ENCODE measurements at places on chromosomes 2 and 18. TPM values are rescaled to one million over a fixed set of nuclear protein-coding genes. Genes with fewer than 3 reads are reported as not detected.

DNA sequence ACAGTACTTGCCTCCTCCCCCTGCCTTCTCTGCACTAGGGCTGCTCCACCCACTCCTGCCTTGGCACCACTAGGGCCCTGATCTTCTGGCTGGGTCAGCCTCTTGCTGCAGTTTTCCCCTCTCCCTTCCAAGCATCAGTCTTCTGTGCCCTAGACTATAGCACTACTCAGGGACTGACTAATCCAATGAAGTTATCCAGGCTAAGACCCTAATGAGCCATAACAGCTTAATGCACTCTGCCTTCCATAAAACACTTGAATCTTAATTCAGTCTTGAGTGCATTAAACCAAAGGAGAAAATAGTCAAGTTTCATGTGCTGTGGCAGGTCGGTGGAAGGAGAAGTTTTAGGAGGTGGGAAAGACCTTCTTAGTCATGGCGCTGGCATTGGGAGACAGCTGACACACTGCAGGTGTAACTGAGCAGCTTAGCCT, 95.7 kb downstream of the BIN1 start:
- no peak for DNase-seq

DNA sequence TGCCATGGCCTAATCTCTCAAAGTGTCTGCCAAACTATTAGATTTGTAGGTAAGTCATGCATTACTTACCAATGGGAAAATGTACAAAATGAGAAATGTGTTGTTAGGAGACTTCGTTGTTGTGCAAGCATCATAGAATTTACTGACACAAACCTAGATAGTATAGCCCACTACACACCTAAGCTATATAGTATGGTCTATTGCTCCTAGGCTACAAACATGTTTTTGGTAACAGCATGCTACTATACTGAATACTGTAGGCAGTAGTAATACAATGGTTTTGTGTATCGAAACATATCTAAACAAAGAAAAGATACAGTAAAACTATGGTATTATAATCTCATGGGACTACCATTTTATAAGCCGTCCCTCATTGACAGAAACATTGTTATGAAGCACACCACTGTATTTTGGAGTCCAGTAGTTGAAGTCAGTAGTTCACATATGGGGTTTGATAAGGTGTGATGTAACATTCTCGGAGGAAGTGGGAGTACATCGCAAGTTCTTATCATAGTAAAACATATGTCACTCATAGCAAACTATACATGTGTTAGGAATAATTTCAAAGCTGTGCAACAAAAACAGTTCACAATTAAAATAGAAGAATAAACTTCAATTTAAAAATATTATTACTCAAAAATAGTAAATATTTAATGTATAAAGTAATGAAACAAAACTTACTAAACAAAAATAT, 12.0 kb upstream of the GTF2A1L start:
- DNase-seq: no peak

GRCh38 chr2:67824186-67824585, 238.6 kb downstream of the C1D start:
- no peak for DNase-seq

GRCh38 chr2:113977660-113978523, 88.0 kb downstream of the ACTR3 start:
- no peak for DNase-seq

The ESPNL gene
- 6.8 TPM for total RNA-seq

DNA sequence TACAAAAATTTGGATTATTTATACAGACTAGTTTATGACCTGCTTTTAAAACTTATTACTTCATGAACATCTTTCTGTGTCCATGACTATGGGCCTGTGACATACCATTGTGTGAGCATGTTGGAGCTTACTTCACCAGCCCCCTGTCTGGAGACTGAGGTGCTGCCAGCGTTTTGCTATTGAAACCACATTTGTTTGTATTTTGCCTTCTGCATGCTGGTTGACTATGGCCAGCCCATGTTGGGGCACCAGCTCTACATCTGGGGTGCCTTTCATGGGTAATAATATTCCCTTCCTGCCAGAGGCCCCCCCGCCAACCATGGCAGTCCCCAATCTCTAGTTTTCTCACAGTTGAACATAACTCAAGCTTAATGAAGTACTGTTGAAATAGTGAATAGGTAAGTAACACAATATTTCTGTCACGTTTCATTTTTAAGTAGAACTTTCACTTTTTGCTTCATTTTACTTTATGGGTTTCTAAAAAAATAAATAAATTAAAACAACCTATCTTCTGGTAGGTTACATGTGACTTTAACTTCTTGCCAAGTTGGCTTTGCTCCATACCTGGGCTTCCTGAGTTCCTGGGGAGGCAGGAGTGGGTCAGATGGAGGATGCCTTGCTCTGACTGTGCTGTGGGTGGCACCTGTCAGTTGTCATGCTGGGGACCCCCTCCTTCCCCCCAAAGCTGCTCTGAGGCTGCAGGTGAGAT, 63.9 kb downstream of the DGKD start:
- DNase-seq: no peak

The MPP4 gene
- 7.4 TPM for total RNA-seq

- no peak for DNase-seq
These were observed 14.5 kb downstream of the IL1R2 start for GRCh38 chr2:102005989-102006885.

DNA sequence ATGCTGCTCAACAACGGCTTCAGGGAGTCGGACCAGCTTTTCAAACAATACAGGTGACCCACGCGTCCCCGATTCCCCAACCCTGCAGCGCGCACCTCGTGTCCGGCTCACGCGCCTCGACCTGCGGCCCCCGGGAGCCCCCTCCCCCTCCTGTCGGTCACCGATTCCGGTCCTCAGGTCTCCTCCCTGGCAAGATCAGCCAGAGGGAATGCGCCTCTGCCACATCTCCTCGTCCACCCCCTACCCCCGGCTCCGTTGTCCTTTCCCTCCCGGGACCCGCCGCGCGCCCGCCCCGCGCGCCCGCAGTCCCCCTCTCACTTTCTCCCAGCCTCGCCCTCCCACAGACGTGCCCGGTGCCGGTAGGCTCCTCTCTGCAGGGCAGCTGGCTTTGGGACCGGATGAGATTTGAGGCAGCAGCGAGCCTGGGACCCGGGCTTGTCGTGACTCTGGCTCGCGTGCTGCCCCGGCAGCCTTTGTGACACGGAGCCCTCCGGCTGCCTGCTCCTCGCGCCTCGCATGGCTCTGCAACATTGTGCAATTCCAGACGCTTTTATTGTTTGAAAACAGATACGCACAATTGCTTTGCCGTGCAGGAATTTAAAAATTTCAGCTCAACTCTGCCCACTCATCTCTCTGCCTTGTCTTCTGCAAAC, 558 bp downstream of the TTC39C start:
- peak; percentile 44 for DNase-seq

DNA sequence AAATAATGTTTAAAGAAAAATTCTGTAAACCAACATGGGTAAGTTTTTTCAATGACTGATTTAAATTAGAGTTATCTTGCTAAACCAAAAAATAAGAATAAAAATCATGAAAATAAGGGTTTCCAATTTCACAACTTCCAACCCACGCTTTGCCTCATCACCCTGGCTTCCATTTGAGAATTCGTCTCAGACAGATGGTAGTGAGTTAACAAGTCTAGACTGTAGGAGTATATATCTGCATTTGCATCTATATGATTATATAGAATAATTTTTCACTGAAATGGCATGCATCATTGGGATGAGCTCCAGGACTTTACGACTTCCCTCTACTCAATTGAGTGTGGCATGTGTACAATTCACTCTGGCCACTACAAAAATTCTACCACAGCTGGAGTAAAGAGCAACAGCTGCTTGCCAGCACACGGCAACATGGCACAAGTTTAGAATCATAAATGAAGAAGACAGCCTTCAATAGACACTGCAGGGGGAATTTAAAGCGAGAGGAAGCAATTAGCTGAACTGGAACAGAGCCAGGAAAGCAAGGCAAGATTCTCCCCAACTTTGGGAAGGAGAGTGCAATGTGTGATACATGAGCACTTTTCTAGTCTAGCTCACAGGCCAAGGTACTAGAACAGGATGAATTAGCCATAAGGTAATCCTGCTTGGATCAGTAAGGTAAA, 1673.5 kb upstream of the CELF4 start:
- no peak for DNase-seq

DNA sequence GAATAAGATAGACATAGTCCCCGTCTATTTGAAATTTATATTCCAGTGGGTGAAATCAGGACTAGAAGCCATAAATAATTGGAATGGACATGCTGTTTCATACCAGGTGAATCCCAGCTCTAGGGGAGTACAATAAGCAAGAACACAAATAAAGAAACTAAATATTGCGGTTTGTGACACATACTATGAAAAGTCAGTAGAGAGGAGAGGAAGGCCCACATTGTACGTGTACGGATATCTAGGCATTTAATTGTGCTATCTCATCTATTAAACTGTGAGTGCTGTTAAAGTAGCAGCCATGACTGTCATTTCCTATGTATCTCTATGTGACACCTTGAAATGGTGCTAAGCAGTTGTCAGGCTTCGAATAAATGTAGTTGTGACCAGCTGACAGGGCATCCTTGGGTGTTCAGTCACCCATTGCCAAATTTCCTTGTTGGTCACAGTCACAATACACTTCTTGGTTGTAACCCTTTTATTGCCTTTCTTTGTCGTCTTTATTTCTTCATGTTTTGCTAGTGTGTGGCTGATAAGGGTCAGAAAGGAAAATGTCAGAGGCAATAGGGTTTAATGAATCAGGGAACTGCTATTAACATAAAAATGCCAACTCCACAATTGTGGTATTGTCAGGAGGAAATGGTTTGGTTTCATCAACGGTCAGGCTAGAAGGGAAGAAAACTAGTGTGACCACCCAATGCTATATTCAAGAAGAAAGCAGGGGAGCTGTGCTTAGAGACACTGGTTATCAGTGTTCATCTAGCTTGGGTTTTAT, 31.5 kb downstream of the CPO start:
- DNase-seq: no peak

The RNMT gene
- 36.7 TPM for total RNA-seq

DNA sequence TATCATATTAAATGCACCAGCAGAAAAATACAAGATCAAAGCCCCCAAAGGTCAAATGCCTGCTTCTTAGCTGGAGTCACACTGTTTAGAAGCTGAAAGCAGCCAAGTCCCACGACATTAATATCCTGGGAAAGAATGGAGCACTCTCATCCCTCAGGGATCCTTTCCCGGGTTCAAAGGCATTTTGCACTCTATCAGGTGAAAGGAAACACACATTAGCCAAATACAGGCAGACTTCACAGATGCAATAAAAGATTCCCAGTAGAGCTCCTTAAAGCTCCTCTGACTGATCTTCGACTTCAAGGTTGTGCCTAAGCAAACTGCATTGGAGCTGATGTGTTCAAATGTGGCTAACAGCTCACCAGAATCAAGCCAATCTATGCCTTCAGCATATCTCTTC, 158.4 kb downstream of the RNF152 start:
- DNase-seq: no peak

- DNase-seq: no peak
These were observed 364.8 kb upstream of the MEIS1 start for GRCh38 chr2:66069937-66070720.

The SP140L gene
- 0.07 TPM for total RNA-seq

The CDH2 gene
- total RNA-seq: not detected

The ZNF804A gene
- not detected for total RNA-seq

The ITGA4 gene
- total RNA-seq: 0.18 TPM

DNA sequence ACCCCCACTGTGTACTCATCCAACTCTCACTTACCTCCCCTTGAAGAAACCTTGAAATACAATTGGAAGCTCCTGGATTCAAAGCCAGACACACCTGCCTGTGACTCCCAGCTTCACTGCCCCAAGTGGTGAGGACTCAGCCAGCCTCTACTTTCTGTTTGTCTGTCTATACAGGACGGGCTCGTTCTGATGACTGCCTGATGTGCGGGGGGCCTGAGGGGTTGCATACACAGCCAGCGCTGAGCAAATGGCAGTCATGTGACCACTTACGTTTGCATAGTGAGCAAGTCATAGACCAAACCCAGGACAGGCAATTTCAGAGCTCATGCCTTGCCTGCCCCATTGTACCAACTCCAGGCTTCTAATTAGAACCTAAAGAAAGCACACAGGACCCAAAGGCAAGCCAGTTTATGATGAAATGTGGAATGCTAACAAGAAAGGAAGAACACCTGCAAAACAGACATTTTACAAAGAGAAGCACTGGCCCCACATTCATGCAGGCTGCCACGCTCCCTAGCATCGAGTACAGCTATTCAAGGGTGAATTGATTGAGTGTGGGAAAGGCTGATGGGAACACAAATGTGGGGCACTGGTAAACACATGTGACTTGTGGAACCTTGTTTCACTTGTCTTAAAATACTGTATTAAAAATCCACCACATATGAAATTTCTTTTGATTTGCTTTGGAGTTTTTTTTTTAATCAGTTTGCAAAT, 137.8 kb downstream of the LNPK start:
- DNase-seq: no peak

- no peak for DNase-seq
These were observed 81.6 kb downstream of the MAP2 start for GRCh38 chr2:209505410-209505809.

DNA sequence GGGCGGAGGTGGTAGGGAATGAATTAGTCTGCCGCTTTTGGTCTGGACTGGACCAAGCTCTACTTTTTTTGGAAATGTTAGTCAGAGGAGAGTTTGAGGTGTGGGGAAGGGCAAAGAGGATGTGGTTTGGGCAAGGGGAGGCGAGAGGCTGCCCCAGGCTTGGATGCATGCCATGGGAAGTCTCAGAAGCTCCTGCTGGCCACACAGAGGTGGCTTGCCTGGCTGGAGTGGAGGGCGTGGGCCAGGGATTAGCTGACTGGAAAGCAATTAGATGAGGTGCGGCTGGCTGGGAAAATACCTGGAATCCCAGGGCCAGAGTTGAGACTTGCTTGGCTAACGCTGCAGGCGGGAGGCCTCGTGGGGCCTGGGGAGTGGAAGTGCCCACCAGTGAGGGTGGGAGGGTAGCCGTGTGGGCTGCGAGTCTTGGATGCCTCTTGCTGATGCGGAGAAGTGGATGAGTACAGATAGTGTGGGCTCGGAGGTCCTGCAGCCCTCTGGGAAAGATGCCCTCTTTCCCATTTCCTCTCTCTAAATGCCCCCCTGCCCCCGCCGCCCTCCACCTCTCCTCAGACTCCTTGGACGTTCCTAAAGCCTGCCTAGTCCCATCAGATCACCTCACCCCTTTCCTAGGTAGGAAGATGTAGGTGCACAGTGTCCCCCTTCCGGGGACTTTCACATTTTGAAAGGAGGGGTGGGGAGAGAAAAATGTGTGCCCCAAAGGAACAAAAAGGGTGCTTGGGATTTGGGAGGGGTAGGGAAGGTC, 117.6 kb downstream of the SMAD7 start:
- no peak for DNase-seq

The ITGB6 gene
- total RNA-seq: not detected

The SNX17 gene
- 157 TPM for total RNA-seq

DNA sequence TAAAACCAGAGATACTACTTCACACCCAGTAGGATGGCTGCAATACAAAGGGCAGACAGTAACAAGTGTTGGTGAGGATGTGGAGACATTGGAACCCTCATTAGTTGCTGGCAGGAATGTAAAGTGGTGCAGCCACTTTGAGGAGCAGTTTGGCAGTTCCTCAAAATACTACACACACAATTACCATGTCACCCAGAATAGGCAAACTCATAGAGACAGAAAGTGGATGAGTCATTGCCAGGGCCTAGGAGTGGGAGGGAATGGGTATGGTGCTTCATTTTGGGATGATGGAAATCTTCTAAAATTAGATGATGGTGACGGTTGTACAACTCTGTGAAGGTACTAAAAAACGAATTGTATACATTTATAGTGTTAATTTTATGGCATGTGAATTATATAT, 54.8 kb downstream of the ATP9B start:
- no peak for DNase-seq
